CD4-positive, alpha-beta T cell treated with Interleukin-4 for 1 hour (primary cell): ENCODE measurements at places on chromosomes 7 and 10.

DNA sequence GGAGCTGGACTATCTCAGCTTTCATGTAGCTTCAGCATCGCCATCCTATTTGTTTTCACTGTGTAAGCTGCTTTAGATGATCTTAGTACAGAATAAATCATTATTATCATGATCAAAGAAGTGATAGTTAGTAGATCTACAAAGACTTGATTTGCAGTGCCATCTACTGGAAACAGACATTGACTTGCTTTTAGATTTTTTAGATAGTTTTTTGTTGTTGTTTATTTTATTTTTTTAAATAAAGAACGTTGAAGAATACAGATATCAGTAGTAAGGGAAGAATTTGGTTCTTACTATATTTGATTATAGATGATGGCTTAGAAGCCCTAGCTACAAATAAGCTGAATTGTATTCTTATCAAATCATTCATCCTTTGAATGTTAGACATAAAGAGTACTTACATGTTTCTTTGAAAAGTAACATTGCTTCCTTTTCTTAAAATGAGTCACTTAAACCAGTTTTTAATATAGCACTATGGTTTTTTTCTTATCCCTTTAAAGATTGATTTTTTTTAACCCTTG is 6.3 kb upstream of the SFMBT2 start:
- no peak for DNase-seq

- DNase-seq = no peak
These were observed 18.2 kb upstream of the ZNF862 start for GRCh38 chr7:149819961-149820340.

DNA sequence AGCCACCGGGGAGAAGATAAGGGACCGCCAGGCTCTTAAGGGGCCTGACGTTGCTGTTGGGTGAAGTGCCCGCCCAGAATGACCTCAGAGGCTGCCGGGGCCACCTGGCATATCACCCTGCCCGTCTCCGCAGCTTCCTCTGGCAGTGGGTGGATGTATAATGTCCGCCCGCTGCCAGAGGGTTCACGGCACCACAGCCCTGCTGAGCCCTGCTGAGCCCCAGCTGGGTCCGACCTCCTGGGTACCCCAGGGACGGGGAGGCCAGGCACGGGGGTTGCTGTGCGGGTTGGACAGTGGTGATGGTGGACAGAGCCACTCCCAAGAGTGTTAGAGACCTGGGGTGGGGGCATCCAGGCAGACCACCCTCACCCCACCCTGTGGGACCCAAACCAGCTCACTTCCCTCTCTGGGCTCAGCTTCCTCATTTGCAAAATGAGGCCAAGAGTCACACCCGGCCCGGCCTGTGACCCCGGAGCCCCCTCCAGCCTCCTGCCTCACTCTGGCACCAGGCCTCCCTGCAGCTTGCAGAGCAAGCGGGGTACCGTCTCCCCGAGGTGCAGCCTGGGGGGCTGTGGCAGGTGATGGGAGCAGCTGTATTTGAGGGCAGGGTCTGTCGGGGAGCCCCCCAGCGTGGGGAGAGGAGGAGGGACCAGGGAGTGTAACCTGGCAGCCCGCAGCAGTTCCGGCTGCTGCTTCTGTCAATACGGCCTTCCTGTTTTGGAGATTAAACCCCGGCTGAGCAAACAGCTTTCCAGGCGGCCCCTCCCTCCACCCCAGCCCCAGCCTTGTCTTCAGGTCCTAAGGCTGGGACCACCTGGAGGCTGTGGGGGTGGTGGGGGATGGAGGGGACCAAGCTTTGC is 8.4 kb upstream of the LFNG start:
- peak; percentile 64 for DNase-seq

GRCh38 chr7:43495572-43495971 is 87.3 kb upstream of the STK17A start:
- no peak for DNase-seq

DNA sequence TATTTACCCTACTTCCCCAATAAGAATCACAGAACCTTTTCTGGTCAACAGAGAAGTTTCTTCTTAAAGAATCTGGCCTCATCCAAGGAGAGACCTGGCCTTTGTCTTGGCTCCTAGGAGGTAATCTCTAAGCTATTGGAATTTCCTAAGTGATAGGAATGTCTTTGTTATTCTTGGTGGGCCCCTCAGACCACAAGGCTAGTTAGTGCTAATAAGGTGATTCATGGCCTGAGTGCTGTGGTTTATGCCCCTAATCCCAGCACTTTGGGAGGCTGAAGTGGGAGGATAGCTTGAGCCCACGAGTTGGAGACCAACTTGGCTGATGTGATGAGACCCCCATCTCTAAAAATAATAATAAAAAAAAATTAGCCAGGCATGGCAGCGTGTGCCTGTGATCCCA is 60.0 kb upstream of the CYP2C18 start:
- no peak for DNase-seq

GRCh38 chr10:72899545-72899944 is 6.0 kb downstream of the OIT3 start:
- no peak for DNase-seq

DNA sequence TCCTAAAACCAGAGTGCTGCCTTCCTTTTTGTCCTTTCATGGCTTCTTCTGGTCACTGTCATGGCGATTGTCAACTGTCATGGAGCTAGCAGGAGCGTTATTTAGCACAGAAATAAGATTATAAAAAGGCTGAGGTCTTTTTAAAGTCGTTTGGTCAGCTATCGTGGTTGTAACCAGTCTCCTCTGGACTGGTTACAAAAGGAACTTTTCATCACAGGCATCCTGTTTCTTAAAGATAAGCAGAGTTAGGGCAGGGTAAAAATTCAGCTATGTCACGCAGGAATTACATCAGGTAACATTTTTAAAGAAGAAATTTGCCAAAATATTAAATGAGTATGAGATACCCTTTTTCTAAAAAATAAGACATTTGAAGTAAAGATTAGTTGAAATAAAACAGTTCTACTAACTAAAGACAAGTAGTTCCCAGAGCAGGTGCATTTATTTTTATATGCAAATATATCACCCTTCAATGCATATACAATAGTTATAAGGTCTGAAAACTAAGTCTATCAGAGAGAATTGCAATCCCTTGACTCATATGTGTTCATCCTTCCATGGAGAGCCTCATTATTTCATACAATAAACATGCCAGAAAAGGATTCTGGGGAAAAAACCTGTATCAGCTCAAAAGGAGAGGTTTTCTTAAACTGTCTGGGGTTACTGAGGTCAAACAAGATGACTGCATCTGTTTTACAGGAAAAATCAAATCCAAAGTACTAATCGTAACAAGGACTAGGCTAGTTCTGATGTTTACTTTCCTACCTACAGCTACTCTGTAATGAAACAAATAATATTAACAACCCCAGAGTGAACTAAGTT is 20.9 kb downstream of the FAM24A start:
- DNase-seq = no peak

DNA sequence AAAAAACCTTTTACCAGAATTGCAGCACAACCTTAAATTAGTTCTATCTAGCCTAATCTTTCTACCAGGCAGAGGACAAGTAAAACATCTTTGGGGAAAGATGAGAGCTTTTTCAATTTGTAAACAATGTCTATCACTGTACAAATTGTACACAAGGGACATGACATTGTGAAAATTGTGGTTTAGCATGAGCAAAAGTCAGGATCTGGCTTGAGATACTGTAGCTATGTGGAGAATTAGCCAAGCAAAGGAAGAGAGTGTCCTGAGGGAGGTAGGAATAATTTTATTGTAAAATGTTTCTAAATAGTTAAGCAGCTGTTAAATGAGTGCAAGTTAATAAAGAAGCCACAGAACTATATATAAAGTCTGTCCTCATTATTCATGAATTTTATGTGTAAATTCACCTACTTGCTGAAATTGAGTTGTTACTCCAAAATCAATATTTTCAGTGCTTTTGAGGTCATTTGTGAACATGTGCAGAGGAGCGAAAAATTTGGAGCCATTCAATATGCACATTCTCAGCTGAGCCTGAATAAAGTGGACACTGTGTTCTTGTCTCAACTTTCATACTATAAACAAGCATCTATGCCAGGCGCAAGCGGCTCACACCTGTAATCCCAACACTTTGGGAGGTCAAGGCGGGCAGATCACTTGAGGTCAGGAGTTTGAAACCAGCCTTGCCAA is 42.8 kb upstream of the POM121L12 start:
- DNase-seq = no peak

DNA sequence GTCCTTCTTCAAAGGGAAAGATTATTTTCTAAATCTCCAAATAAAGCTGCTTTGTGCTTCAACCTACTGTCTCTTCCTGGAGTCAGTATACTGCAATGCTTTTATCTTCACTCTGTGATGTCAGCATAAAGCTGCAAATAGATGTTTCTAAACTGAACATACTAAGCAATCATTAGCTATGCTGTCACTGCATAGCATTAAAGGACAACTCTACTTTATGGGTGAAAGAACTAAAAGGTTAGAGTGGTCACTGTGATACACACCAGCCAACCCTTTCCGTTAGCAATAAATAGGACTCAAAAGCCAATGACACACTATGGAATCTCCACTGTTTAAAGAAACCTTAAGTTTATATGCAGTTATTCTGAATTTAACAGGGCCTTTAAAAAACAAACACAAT is 1.8 kb downstream of the CCDC186 start:
- no peak for DNase-seq

- no peak for DNase-seq
These were observed 66.1 kb upstream of the JCAD start for GRCh38 chr10:30125496-30125895.

- DNase-seq = no peak
These were observed 3.1 kb downstream of the HNRNPA2B1 start for GRCh38 chr7:26197153-26198115.

DNA sequence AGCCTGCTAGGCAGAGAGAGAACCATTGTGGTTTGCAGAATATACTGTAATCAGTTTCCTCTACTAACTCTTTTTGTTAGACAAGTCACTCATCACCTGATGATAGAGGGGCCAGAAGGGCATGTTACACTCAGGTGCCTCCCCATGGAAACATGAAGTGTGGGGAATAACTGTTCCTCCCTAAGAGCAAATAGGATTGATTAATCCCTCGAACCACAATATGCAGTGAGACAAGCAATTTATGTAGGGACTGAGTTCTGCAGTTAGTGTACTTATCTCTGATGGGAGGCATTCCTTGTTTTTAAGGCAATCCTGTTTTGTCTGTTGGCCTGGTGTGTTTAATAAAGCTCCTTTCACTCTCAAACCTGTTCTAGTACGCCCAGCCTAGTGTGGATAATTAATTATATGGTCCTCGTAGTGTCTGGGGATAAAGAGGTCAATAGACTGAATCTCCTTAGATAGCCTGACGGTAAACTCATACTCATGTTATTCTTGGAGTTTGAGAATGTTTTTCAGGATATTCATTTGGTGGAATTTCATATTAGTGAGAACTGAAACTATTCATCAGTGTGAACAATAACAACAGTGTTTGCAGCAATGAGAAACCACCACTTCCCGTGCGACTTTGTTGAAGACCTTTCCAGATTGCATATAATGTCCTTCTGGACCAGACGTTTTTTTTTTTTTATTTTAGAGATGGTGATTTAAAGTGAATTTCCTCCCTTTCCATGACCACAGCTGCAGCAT is 344.8 kb upstream of the FZD8 start:
- no peak for DNase-seq

DNA sequence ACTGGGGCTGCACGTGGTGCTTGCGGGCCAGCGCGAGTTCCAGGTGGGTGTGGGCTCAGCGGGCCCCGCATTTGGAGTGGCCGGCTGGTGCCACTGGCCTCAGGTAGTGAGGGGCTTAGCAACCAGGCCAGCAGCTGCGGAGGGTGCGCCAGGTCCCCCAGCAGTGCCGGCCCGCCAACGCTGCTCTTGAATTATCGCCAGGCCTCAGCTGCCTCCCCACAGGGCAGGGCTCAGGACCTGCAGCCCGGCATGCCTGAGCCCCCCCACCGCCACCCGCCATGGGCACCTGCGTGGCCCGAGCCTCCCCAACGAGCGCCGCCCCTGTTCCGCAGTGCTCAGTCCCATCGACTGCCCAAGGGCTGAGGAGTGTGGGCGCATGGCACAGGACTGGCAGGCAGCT is 185.4 kb downstream of the TPK1 start:
- no peak for DNase-seq

GRCh38 chr7:111390000-111390399 is 172.3 kb downstream of the IMMP2L start:
- DNase-seq = no peak

- no peak for DNase-seq
These were observed 178.4 kb downstream of the SH3PXD2A start for GRCh38 chr10:103676851-103677417.

GRCh38 chr7:92527300-92528187 is 776 bp downstream of the PEX1 start:
- peak; percentile 53 for DNase-seq

DNA sequence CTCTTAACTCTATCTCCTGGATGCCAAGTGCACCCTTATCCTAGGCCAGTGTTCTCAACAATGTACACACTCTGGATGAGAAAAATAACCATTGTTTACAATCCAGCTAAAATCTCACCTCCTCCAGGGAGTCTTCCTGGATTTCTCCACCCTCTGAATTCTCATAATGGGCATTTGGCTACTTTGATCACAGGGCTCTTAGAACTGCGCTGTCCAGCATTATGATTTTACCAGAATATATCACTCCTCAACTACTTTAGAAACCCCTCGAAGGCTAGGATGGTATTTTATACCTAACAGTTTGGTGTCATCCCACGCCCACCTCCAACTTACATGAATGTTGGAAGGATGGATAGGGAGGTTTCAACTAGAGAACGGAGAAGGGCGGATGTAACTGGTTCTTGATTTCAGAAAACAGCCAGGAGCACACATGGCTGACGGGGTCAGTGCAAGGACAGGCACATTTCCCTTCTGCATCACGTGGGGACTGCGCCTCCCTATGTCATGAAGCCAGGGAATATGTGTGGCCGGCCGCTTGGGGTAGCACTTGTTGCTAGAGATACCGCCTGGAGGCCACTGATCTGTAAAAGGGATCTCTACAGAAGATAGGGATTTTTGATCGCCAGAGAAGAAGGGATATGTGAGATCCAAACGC is 1.2 kb upstream of the ATP6V0E2 start:
- peak; percentile 60 for DNase-seq

GRCh38 chr10:412109-412508 is 276.9 kb downstream of the ZMYND11 start:
- DNase-seq = no peak

DNA sequence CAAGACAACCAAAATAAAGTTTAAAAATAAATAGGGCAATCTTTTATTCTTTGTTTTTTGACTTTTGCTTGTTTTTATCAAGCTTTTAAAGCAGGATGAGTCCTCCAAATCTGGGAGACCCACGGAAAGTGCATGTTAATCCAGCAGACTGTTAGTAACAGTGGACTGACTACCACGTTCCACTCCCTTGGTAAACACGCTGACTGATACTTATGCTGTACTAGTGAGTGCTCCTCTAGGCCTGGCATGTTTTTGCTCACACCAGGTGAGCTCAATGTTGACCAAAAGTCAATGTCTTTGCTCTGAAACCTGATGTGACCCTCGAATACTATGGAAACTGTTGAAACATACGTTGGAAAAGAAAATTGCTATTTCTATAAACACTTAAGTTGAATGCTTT is 88.4 kb downstream of the KIAA1549 start:
- DNase-seq = no peak

GRCh38 chr10:132785723-132786475 is at the start of gene NKX6-2:
Gene NKX6-2 (minus strand): TSS chr10:132786147. CDS start chr10:132785948, 199 bp downstream.
- DNase-seq = no peak

- DNase-seq = no peak
These were observed 14.1 kb downstream of the CXCL12 start for GRCh38 chr10:44370731-44371248.
